HFFc6 (cell line): ENCODE measurements at places on chromosomes 1 and 21. TPM values are rescaled to one million over a fixed set of nuclear protein-coding genes. Genes with fewer than 3 reads are reported as not detected.

GRCh38 chr1:89179343-89179742 lies 3.5 kb upstream of the GBP7 start:
- no peak for DNase-seq

- no peak for DNase-seq
These were observed 166.3 kb upstream of the USP24 start for GRCh38 chr1:55381491-55381890.

GRCh38 chr1:205760606-205761005 lies 10.6 kb upstream of the NUCKS1 start:
- no peak for DNase-seq

DNA sequence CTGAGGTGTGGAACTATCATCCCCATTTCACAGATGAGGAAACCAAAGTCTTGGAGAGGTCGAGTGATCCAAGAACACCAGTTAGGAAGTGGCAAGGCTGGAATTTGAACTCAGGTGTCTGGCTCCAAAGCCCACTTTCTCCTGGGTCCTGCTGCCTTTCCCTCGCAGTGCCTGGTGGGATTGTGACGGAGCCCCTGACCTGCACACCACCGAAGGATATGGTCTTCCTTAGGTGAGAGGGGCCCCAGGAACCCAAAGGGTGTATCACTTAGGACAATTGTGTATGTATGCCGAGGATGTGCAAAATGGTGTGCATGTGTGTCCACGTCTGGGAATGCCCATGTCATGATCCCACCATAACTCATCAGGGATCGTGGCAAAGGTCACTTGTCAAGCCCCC lies 392.7 kb downstream of the MATN1 start:
- no peak for DNase-seq

GRCh38 chr1:227905573-227906487 lies 41.9 kb downstream of the WNT9A start:
- DNase-seq, result no peak

DNA sequence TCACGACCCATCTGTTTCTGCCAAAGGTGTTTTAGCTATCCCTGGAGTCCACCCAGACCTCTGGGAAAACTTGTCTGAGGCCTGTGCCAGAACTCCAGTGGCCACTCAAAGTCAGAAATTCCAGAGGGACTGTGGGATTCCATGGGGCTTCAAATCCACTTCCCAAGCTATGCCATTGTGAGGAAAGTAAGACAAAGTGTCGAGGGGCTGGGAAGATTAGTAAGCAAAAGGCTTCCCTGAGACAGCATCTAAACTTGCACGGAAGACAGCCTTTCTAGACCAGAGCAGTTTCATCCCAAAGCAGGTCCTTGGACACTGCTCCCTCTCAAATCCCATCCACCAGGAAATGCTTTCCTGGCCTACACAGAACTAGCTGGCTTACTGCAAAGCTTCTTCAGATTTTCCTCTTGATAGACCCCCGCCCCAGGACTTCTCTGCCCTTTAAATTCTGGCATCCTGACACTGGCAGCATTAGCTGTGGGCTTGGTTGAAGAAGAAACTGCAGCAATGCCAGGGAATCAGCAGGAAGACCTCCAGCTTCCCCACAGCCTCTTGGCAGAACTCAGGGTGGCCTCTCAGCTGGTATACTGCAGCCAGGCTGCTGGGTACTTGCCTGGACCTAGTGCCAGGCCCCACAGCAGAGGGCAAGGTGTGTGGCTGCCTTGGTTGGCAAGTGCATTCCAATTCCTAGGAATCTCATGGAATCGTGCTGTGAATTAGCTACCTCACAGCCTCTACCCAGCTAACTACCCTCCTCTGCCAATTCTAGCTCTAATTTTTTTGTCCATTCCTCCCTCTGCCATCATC lies 27.3 kb upstream of the LMX1A start:
- DNase-seq, result no peak

DNA sequence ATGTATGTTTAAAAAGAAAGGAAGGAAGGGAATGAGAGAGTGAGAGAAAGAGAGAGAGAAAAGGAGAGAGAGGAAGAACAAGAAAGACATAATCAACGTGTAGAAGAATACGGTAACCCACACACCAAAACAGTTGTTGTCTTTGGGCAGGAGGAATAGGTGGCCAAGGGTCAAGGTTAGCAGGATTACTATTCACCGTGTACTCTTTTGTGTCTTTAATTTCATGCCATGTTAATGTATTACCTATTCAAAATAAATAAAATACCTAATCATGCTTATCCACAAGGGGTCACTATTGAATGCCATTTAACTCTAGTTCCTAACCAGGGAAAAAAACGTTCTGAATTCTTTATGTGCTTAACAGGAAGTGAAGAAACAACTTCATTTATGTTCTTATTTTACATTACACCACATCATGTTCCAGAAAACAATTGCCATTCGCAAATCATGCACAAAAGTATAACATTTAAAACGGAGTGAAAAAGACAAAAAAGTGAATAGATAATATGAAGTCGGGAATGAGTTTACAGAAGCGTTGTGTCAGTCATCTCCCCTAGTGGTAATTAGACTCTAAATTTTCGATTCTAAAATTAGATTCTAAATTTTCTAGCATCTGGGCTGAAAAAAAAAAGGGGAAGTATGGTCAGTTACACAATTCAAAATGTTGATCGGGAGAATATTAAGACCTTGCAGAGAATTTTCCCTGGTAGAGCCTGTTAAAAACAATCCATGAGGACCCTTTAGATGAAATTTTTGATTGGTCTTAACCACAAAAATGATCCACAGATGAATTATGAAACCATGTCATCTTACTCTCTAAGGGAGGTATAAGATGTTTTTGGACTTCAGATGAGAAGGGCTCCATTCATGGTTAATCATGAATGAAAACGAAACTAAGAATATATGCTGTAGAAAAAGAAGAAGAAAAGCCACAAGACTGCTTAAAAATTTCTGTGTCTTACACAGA lies 700 bp upstream of the KMO start:
- DNase-seq, result peak; percentile 70

DNA sequence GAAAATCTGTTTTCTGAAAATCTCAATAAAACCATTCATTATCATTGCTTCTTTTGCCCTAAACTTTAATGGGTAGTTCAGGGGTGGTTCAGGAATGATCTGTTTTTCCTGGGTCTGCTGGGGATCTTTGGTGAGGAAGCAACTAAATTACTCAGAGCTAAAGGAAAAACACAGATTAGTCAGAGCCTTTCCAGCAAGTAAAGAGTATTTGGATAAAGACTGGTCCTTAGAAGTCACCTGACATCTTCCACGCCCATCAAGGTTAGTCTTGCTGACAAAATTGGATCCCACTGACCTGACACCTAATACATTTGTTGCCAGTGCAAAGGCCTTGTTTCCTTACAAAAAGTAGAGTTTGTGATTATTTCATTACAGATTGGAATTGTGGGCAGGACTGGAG lies 24.2 kb downstream of the HSPA13 start:
- DNase-seq, result no peak

DNA sequence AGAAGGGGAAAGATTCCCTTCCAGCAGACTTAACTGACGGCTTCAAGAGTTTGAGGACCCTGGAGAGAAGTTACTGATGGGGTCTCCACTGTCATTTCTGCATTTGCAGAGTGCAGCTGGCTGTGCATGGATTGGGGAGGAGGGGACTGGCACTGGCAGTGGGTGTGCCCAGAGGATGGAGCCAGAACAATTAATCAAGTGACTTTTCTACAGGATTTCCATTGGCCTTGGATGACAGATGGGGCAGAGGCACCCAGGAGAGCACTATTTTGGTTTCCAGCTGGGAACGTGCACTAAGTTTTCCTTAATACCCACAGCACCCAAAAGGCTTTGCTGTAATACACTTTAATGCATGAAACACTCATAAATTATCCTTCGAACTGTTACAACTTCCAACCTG lies 1.3 kb downstream of the NGF start:
- DNase-seq, result no peak

GRCh38 chr1:10909697-10910680 lies 102.5 kb upstream of the TARDBP start:
- DNase-seq, result no peak

DNA sequence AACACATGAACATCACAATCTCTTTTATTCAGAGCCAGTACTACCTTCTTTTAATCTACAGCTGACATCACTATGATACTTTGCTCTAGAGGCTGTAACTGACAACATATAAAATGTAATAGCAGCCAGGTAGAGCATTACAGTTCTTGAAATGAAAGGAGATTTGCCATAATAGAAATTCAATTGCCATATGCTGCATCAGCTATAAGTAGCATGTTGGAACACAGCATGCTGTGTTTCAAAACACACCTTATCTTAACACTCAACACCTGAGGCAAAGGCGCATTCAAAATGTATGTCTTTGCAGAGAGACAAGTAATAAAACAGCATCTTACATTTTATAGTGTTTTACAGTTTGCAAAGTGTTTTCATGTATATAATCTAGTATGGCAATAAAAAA lies 24.0 kb upstream of the KRTAP21-1 start:
- DNase-seq, result no peak

GRCh38 chr1:111832521-111833155 lies 76.9 kb downstream of the DDX20 start:
- DNase-seq, result no peak

- DNase-seq, result no peak
These were observed 3.6 kb downstream of the DENND4B start for GRCh38 chr1:153942766-153943549.

DNA sequence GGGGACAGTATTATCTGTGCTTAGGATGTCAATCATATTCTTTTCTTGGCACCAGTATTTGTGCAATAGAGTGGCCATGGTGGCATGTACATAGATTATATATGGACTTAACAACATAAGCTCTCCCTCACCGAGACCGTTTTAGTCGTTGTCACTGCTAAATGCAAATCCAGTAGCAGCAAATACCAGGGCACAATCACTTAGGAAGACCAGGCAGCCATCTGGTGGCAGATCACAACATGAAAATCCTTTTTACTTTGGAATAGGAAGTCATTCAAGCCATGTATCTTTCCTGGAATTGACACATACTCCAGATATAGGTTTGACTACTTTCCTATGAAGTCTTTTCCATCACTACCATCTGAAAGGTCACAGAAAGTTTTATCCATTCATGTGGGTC lies 53.2 kb upstream of the C1orf87 start:
- DNase-seq, result no peak

DNA sequence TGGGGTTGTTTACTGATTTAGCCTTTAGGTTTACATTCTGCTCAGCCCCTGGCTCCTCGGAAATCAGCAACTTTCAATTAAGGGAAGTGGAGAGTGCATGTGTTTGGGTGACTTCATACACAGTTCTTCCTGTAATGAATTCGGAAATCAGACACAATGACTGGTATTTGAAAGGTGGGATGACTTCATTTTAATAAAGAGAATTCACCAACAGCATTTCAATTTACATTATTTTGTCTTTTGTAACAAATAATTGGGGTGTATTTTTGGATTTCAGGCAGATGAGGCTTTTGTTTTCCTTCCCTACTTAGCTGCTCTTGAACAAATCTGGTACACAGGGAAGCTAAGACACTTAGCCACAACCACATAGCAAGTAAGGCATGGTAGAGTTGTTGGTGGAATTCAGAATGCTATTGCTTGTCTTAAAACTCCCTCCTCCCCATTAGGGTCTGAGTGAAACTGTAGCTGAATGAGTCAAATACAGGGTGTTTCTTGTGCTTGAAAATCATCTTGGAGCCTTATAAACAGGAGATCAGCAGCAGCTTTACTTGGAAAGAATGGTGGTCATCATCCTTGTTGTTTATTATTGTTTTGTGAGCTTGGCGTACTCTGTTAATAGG lies 917 bp downstream of the STX12 start:
- DNase-seq, result peak; percentile 26

DNA sequence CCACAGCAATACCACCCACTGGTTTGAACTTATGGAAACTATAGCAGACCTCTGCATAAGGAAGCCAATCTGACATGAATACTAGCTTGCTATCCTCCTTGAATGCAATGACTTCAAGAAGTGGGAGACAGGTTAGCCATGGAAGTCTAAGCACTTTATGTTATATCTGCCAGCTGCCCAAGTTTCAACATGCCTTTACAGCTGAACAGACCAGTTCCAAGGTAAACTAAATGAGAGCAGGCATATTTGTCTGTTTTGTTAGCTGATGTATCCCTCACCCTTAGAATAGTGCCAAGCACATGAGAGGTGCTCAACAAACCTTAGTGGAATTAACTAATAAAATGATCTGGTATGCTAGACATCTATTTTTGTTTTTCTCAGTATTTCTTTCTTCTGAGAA lies 65.1 kb downstream of the ALG14 start:
- no peak for DNase-seq

DNA sequence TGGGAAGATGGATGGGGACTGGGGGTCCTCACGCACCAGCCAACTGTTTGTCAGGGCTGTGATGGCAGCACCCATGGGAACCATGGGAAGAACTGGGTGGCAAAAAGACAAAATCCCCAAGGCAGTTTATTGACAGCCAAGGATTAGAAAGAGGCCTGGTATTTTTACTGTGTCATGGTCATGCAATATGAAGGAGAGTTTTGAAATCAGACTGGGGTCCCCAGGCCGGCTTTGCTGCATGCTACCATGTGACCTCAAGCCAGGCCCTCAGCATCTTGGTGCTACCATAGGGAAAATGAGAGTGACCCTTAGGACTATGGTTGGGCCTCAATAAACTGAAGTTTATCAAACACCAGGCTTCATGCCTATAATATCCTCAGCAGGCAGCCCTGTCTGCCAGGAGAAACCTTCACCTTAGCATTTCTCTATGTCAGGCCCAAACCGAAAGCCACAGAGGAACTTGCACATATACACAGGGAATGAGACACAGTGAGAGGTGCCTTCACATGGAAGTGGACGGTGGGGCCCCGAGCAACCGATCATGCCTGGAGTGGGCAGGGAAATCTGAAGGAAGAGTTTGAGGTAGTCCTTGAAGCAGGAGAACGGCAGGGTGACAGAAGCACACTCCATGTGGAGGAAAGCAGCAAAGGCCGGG lies 203.2 kb downstream of the HIVEP3 start:
- no peak for DNase-seq

- no peak for DNase-seq
These were observed 9.3 kb downstream of the LRRC71 start for GRCh38 chr1:156929596-156930238.

GRCh38 chr1:200699871-200700270 lies 30.2 kb upstream of the DDX59 start:
- DNase-seq, result peak; percentile 46

- no peak for DNase-seq
These were observed 8.1 kb downstream of the MTHFR start for GRCh38 chr1:11797525-11798216.

DNA sequence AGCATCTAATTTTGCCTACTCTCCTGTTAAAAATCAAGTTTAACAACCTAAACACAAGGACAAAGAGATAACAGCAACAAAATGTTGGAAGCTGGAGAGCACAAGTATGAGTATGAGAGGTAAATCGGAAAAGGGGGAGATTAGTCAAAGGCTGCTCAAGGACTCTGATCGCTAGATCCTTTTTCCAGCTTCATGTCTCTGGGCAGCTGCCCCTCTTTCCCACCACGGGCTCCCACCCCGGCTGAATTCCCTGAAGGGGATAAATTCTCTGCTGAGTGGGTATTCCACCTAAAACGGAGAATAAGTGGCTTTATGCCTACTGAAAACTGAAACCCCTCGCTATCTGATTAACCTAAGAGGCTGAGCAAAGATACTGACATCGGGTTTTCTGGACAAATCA lies 696 bp upstream of the CTBS start:
- DNase-seq, result no peak

- no peak for DNase-seq
These were observed 1.8 kb downstream of the TMED5 start for GRCh38 chr1:93178418-93178817.

WLS gene
- 35.9 and 44.6 TPM in 2 replicates for total RNA-seq

RORC gene
- total RNA-seq, result not detected in 3 replicates

C8B gene
- total RNA-seq, result not detected in 3 replicates

LAD1 gene
- total RNA-seq, result not detected in 3 replicates

GNAT2 gene
- not detected in 2 replicates for total RNA-seq

LACTBL1 gene
- total RNA-seq, result not detected in 2 replicates

CBR1 gene
- total RNA-seq, result 106 and 138 TPM in 2 replicates

FCRL3 gene
- total RNA-seq, result not detected in 3 replicates

CLCNKA gene
- 0.08 TPM in 1 of 3 replicates, not detected in the others for total RNA-seq

OR6K3 gene
- not detected in 3 replicates for total RNA-seq
